ENCODE measurements at places on chromosomes 11 and 22.

DNA sequence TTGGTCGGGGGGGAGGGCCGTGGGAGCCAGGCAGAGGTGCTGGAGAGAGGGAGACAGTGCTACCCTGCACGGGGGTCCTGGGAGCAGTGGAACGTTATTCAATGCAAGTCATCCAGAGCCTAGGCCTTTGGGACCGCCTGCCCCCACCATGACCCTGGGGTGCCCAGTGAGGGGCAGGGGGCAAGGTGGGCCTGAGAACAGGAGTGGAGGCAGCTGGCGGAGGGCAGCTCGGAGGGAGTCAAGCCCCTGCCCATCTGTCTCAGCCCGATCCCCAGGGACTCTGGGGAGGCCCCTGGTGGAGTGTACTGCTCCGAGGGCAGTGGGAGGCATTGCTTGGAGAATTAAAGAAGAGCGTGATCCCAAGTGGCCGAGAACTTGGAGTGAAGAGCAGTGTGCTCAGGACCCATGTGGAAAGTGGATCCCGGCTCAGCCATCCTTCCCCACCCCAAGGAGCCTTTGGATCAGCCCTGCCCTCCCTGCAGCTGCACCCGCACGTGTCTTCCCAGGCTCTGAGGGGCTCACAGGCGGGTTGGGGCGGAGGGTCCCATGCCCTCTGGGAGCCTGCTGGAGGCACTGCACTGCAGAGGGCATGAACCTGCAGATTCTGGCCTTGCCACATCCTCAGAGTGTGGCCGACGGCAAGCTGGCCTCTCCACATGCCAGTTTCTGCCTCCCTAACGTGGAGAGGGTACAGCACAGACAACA lies 34.0 kb upstream of the SMIM38 start:
- DNase-seq = no peak

DNA sequence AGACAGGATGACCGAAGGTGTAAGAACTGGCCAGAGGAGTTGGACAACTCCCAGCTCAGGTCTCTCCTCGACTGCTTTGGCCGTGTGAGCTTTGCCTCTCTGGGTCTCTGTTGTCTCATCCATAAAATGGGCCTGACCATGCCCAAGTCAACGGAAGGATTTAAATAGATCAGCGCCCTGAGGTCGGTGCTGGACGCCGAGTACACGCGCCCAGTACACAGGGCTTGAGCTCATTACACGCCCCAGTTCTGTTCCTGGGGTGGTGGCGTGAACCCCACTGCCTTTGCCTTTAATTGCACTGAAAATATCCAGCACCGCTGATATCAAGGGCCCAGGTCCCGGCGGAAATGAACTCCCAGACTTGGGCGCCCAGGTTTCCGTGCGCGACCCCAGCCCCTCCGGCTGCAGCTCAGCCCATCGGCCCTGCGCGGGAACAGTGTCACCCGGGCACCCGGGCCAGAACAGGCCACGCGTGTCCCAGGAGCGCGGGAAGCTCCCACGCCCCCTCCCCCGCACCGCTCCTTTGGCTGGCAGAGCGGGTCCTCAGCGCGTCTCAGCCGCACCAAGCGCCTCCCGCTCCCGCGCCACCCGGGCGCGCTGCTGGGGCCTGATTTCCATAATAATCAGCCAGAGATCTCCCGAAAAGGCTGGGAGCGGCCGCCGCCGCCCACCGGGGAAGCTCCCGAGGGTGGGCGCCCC lies 42.2 kb downstream of the CYTH4 start:
- DNase-seq = no peak

DNA sequence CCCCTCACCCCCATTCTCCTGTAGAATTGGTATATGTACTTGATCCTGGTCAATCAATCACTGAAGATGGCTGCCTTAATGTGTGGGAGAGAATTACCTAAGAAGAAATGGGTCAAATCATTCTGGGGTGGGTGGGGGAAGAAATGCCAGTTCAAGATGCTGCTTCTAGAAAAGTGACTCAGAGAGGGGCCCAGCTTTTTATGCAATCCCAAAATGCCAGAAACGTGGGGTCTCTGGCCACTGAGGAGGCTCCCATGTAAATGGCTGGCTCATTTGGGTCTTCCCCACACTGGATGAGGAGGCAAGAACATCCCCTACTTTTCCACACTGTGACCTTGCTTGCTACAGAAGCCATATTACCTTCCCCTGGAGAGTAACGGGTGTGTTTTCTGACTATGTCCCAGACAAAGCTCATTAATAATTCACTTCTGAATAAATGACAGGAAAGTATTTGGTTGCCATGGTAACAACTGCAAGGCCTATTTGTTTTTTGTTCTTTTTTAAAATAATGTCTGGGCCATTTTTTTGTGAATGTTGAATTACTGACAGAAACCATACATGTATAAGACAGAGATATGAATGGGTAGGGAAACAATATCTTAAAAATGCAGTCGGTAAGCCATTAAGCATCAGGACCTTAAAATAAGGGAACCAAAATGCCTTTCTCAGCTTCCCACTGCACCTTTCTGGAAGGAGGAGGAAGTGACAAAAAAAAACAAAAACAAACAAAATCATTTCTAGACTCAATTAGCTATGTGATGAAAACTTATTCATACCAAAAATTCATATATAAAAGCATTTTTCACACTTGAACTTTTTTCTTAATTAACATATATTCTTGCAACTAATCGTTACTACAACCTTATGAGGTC lies 32.0 kb downstream of the SLC1A2 start:
- peak; percentile 26 for DNase-seq

DNA sequence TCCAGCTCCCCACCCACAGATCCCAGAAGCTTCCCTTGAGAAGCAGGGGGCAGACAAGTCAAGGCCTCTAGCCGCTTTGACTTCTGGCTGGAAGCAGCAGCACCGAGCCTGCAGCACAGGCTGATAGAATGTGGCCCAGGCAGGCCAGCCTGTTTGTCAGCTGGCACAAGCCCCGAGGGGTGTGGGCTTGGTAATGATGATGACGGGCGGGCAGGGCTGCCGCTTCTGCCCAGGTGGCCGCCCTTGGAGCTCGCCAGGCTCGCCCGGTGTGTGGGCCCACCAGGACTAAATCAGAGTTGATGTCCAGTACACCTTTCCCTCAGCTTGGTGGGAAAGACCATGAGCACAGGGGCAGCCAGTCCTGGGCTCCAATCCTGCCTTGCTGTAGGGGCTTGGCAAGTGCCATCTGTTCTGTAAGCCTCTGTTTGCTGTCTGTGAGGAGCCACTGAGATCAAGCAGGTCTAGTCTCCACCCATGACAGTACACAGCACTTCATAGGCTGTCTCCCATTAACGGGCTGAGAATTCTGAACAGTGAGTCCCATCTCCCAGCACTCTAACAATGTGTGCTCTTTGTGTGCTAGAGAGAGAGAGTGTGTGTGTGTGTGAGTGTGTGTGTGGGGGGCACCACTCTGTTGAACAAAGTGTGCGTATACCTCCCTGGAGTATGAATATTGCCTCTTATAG lies 26.8 kb downstream of the MICAL2 start:
- DNase-seq = no peak

DNA sequence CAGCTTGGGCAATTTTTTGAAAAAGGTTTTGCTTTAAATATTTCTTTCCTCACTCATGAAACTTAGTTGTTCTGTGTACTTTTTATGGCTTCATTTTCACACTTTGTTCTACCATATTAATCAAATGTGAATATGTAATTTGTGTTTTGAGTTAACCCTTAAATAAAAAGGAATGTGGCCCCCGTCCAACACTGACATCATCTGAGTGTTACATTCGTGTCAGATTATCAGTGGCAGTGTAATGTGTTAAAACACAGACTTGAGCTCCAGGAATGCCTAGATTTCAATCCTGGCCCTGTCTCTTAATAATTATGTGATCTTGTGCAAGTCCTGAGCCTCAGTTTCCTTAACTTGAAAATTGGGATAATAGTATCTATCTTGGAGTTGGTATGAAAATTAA lies 5.6 kb downstream of the RTN3 start:
- DNase-seq = no peak

GRCh38 chr11:125952973-125953372 lies 7.1 kb downstream of the VSIG10L2 start:
- DNase-seq = no peak

- no peak for DNase-seq
Observed at GRCh38 chr22:38850941-38851849, 7.4 kb upstream of the NPTXR start.

DNA sequence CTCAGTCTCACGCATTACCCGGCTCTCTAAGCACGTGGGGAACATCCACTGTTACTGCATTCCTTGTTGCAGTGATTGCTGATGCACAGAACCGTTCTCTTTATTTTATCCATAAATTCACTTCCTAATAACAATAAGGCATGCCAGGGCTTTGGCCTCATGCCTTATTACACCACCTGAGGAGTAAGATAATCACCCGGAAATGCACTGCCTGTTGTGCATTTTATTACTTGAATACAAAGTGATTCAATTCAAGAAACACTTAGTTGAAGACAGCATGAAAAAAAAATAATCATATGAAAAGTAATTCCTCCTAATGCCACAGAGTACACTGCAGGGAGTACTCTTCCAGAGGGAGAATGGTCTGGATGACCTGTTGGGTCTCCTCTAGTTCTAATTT lies 19.2 kb downstream of the EFCAB6 start:
- no peak for DNase-seq

DNA sequence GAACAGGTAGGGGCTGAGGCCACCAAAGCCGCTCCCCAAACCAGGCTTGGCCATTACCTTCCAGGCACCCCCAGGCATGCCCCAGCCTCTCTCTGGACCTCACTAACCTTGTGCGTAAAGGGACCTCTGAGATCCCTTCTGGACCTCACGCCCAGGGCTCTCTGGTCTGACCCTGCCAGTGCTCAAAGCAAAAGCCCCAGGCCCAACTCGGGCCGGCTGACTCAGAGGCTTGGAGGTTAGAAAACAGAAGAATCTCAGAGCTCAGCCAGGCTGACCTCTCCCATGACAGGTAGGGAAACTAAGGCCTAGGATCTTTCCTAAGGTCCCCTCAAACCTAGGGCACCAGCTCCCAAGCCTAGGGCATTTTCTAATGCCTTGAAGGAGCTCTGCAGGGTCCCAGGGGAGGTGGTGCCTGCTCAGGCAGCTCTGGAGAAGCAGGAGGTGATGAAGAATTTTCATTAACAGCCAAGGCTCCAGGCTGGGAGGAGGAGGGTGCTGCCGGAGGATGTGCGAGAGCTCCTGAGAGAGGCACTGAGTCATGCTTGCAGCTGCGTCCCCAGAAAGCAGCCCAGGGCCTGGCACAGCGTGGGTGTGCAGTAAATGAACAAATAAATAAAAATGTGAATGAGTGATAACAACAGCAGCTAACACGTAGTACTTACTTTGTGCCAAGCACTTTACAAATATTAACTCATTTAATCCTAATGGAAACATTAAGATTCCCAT lies 25.6 kb downstream of the ARRB1 start:
- no peak for DNase-seq

DNA sequence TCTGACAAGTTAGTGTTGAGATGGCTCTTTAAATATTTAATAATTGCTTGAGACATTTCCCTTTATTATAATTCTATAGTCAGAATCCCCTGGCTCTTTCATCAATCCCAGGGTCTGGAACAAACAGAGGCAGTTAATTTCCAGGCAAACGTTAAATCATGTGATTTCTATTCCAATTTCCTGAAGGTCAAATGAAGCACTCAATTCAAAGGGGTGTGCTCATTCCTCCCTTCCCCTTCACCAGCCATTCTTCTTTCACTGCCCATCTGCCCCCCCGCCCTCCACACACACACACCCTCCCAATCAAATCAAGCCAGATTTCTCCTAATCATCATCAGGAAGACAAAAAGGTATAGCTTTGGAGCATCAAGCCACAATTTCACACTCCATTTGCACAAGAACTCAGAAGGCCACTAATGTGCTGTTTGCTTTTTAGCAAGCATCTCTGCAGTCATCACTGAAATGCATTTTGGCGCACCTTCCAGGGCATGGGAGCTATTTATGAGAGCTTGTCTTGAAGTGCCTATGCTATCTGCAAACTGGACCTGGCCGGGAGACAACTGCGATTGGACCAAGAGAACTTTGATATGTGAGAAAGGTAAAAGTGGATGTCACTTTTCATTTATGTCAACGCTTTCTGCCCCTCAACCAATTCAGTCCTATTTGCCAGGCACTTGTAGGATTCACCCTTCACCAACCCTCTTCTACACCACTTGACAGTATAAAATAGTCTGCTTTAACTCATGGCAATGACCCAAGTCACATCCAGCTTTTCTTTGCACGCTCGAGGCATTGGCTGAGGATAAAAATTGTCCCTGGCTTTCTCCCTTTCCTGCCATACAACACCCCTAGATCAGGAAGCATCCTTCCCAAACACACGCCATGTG lies 315.1 kb upstream of the API5 start:
- DNase-seq = no peak

DNA sequence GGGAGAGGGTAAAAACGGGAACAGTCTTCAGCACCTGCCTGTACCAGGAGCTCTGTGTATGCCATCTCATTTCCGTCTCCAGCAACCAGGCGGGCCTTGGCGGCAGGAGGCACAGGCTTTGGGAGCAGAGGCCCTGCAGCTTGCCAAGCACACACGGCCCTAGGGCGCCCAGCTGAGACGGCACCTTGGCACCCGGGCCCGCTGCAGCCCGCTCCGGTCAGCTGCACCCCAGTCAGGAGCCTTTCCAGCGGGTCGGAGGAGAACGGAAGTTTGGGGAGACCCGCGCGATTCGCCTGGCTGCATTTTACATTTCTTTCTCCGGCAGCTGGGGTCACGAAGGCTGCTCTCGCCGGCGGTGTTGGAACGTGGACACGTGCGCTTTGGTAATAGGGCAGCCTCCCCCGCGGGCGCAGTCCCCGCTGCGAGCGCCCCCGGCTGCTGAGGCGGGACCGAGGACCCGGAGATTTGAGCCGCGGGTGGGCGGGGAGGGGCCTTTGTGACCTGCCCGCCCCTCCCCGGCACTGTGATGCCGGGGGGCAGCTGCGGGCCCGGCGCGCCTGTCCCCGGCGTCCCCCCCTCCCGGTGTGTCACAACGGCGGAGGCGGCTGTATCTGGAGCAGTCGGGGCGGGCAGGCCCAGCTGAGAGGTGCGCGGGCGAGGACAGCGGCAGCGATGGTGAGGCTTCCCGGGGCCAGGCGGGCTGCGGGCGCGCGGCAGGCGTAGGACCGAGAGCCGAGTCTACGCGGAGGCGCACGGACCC lies at the start of gene TUBA8:
Gene TUBA8 (plus strand): TSS at position 616 of the 760 bp plus-strand sequence. CDS start 57 bp downstream, at position 673.
- peak; percentile 2 for DNase-seq

DNA sequence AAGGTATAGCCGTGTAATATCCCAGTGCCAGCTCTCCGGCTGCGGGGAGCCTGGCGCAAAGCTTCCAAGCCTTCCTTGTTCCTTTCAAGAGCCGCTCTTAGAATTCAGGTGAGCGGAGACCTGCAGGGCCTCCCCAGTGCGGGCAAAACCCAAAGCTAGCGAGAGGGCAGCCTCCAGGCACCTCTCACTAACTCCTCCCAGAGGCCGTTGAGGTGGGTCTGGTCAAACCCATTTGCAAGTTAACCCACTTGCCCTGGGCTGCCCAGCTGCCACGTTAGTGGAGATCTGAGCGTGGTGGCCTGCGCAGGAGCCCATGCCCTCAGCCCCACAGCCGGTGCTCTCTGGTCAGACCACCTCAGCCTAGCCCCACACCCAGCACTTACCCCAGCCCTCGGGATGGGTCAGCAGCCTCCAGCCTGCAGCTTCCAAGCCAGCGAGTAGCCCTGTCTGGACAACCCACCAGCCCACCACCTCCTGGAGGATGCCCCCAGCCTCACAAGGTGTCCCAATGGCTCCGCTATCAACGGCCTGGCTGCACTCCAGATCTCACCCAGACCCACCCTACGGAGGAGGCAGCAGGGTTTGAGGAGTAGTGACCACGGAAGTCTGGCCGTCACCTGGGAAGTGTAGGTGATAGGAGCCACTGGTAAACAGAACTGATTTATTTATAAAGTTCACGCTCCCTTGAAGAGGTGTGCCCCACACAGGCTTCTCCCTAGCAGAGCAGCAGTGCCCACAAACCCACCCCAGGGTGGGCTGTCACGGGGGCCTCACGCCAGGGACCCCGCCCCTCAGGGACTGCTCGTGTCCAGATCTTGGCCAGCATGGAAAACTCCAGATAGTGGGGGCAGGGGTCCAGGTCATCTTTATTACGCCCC lies 2.3 kb downstream of the ASCL2 start:
- DNase-seq = no peak

Data from CD4-positive, alpha-beta T cell treated with Interleukin-10 for 1 hour (primary cell).